ENCODE measurements at places on chromosomes 2 and 18. TPM values are rescaled to one million over a fixed set of nuclear protein-coding genes. Genes with fewer than 3 reads are reported as not detected.

DNA sequence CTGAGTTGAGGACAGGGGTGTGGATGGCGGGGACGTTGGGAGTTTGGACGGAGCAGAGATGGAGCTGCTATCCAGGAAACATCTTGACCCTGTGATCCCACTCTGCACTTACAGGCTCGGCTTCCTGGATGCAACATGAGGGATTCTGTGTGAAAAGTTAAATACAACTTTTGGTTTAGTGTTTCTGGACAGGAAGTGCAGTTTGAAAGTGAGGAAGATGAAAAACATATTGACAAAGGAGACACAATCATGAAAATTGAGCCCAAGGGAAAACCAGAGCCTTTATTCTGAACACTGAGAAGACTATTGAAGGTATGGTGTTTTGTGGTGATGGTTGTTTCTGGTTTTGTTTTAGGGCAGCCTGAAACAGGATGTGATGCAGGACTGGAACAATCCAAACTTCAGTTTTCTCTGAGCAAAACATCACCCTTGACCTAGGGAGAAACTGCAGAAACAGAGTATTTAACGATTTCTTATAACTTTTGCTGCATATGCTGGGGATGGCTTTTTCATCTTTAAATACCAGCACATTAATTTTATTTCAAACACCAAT lies 76.5 kb upstream of the RFX8 start:
- DNase-seq, result no peak

DNA sequence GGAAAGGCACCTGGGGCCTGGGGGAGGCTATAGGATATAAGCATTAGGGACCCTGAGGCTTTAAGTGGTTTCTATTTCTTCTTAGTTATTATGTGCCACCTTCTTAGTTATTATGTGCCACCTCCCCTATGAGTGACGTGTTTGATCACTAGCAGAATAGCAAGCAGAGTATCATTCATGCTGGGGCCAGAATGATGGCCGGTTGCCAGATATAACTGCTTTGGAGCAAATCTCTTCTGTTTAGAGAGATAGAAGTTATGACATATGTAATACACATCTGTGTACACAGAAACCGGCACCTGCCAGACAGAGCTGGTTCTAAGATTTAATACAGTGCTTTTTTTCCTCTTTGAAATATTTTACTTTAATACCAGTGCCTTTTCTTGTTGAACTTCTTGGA lies 29.4 kb downstream of the LIPG start:
- no peak for DNase-seq

GRCh38 chr18:32629292-32629691 lies 143.5 kb downstream of the KLHL14 start:
- no peak for DNase-seq

- no peak for DNase-seq
Measured at GRCh38 chr18:58953627-58954026, 89.0 kb downstream of the ZNF532 start.

The REG3A gene
- total RNA-seq, result not detected

The ABCA12 gene
- not detected for total RNA-seq

GRCh38 chr18:74225193-74225840 lies 66.4 kb downstream of the CYB5A start:
- no peak for DNase-seq

GRCh38 chr2:197786010-197786877 lies 1.1 kb upstream of the BOLL start:
- DNase-seq, result peak; percentile 80

DNA sequence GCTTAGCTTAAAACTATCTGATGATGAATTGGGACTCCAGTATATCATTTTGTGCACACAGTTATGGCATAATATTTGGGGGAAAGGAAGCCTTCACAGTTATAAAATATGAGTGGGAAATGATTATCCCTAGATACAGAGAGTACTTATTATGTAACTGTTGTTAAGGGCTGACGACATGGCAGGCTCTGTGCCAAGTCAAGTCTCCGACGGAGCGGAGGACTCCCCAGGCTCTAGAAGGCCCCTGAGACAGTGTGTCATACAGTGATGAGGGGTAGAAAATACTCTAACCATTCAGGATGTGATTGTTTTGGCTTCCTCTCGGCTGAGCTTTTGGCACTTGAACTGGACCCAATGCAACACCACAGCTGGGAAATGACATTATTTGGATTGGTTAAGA lies 211.8 kb downstream of the SLC8A1 start:
- no peak for DNase-seq

The CCDC178 gene
- not detected for total RNA-seq

DNA sequence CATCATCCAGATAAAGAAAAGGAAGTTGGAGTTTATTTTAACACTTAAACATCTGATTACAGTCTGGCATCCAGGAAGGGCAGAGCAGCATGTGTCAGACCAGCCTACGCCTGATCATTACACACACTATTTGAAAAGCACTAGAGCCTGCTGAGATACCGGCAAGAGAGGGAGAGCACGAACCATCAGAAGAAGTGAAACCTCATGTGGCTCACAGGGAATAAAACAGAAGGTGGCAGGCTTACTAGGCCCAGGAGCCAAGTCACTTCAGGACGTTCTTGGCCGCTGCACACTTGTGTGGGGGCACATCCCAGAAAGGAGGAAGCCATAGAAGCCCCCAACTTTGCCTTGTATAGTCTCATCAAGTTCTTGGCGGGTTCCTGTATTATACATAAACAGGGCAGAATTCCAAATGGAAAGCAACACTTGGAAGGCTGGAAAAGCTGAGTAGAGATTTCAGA lies 105.5 kb downstream of the UGGT1 start:
- no peak for DNase-seq

DNA sequence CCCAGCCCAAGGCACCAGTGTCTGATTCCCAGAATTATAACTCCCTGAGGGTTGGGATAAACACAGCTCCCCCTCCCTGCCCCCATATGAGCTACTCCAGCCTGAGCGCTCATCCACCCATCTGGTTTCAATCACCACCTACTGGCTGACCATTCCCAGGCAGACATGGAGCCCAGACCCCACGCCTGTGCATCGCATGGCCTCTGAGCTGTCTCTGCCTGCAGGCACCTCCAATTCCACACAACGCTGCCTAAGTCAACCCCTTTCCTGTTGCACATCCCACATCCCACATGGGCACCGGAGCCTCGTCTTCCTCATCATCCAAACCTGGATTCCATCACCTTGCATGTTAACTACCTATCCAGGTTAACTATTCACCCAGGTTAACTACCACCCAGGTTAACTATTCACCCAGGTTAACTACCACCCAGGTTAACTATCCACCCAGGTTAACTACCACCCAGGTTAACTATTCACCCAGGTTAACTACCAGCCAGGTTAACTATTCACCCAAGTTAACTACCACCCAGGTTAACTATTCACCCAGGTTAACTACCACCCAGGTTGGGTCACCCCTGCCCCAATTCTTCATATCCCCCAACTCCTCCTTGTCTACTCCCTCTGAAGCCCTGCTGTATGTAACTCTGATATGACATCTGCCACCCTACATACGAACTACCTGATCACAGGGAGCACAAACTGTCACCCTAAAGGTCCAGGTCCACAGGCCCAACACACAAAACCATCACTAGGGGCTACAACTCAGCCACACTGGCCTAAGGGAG lies 47.8 kb downstream of the TEX51 start:
- DNase-seq, result no peak

DNA sequence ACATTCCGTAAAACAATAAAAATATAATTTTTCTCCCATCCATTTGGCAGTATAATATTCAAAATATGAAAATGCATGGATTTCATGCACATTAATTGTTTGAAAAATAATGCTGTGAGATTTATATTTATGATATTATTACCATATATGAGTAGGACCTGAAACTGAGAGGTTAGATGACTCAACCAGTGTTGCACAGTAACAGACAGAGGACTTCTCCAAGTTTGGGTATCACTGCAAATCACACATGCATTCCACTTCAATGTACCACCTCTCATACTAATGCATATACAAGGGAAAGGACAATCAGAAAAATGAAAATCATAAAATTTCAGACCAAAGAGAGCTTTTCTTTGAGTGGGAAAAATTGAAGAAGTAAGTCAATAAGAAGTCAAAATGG lies 269.5 kb downstream of the SOCS6 start:
- no peak for DNase-seq

DNA sequence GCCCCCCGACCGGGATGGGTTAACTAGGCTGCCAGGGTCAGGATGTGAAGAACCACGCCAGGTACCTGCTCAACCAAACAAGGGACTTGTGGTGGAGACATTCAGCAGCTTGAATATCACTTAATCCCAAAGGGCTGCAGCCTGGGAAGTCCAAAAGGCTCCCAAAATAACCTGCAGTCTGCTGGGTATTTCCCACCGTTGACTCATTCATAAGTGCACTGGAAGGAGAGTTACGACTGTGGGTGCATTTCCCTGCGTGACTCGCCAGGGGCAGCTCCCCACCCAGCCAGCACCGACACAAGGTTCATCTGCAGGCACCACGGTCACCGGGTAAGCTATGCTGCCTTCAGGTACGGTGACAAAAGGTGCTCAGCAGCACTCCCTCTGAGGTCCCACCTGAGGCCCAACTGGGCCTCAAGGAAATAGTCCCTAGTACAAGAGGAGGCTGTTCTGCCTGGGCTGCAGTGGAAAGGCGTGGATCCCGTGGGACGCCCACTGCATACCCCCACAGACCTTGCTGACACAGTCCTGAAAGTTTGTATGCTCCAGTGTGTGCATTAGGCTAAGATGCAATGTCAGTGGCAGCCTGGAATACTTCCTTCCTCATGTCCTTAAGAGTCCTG lies 86.5 kb downstream of the UXS1 start:
- DNase-seq, result no peak

DNA sequence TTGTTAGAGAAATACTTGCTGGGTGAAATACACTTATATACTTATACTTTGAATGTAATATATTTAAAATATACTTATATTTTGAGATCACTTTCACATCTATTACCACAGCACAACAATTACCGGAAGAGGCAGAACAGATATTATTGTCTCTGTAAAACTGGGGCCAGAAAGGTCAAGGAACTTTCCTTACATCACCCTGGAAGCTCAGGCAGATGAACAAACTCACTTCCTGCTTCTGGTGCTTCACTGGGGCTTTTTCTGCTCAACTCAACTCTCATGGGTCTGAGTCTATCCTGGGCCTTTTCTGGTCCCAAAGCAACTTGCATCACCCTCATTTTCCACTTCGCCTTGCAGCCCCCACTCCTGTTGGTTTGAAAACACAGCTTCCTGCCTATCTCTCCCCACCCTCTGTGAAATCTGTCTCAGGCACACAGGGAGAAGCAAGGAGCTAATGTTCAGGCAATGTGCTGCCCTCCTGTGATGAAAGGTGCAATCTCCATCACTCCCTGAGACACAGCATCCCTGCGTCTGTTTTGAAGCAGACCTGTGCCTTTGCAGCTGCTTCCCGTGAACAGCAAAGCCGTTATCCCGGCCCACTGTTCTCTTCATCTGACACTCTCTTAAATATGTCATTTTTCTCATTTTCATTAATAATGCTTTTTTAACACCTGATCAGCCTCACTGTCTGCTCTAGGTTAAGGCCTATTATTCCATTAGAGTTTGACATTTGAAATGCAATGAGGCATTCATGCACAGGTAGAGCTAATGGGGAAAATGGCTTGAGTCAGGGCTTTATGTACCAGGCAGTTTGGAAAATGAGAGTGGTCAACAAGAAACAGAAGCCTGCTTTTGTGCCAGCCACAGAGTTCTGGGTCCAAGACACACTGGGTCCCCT lies 251.9 kb upstream of the CHAC2 start:
- DNase-seq, result no peak

The CNTNAP5 gene
- total RNA-seq, result not detected

The RGPD3 gene
- 0.14 TPM for total RNA-seq

DNA sequence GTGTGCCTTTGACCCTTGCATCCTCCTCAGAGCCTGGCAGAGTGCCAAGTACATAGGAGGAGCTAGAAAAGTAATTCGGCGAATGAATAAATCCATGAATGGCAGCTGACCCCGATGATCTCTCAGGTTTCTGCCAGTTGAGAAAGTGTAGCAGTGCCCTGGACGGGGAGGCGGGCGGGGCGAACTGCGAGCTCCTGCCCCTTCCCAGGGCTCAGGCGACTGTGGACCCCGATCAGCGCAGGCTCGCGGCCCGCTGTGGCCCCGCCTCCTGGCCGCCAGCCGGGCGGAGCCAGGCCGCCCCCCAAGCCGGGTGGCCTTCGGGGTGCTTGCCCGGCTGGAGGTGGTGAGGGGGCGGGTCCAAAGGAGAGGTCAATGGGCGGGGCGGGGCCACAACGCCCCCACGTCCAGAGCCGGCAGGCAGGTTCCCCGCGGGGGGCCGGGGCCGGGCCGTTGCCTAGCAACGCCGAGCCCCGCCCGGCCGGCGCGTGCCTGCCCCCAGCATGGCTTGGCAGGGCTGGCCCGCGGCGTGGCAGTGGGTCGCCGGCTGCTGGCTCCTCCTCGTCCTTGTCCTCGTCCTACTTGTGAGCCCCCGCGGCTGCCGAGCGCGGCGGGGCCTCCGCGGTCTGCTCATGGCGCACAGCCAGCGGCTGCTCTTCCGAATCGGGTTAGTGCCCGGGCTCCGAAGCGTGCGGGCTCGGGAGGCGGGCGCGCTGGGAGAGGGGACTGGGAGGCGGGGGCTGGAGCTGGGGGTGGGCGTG lies 30.6 kb upstream of the TMBIM1 start:
- peak; percentile 69 for DNase-seq

DNA sequence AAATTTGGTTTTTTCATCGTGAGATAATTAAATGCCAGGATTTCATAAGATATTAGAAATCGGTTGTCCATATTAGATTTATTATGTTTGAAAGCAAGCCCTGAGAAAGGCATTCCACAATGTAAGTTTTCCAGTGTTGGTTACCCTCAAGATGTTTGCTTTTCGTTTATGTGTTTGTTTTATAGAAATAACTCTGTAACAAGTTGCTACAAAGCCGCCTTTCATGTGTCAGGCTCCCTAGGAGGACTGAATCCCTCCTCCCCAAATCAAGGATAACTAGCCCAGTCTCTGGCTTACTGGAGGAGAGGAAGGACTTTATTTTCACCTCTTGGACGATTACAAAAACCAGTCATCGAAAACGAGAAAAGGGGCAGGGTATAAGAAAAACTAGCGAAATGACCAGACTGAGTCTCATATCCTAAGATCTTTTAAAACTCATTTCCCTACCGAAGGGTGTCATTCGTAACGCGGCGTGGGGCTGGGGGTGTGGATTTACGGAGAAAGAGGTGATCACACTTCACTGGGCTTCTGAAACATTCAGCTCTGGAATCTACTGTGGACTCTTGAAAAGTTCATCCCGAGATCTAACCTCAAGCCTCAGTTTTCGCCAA lies 1.0 kb upstream of the PEX13 start:
- DNase-seq, result no peak

GRCh38 chr18:58168221-58168620 lies 124.2 kb downstream of the NEDD4L start:
- no peak for DNase-seq
